CD4-positive, CD25-positive, alpha-beta regulatory T cell (primary cell): ENCODE measurements at places on chromosomes 12 and 14. TPM values are rescaled to one million over a fixed set of nuclear protein-coding genes. Genes with fewer than 3 reads are reported as not detected.

CEBPE gene
- total RNA-seq: not detected

BMAL2 gene
- 2.2 TPM for total RNA-seq

NTF3 gene
- not detected for total RNA-seq

SIX1 gene
- not detected for total RNA-seq

WSCD2 gene
- total RNA-seq: 2.3 TPM

ABHD12B gene
- 0.64 TPM for total RNA-seq

SETD1B gene
- 118 TPM for total RNA-seq

- no peak for DNase-seq
These were observed 150.3 kb downstream of the FBXL14 start for GRCh38 chr12:1444142-1444516.

GRCh38 chr12:6747216-6747615, 5.7 kb downstream of the MLF2 start:
- no peak for DNase-seq

DNA sequence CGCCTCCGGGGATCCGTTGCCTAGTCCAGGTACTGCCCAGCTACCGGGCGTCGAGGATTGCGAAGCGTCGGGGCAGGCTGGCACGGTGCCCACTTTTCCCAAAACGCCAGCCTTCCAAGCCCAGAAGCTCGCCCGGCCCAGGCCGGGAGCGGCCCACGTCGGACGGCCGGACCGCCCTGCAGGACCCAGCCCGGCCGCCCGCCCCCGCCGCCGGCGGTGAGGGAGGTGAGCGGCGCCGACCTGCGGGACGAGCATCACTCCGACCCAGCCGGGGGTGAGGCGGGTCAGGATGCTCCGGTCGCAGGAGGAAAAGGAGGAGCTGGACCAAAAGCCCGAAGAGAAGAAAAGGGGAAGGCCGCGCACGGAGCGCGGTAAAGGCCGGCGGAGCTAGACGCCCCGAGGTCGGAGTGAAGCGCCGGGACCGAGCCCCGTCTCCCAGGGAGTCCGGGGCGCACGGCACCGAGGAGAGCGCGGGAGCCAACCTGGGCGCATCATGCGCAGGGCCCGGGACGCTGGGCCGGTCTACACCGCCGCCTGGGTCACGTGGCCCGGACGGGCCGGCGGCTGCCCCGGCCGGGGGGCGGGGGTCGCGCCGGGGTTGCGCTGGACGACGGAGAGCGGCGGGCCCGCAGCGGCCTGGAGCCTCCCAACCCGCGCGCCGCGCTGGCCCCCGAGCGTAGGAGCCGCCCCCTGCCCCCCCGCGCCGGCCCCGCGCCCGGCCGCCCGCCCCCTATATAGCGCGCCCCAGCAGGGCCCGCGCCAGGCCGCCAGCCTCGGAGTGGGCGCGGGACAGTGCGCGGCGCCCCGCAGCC, at the start of gene AQP5:
TSS of gene AQP5 (plus strand) at position 762 of the 812 bp plus-strand sequence. CDS start 146 bp downstream, outside the sequence.
- no peak for DNase-seq

DNA sequence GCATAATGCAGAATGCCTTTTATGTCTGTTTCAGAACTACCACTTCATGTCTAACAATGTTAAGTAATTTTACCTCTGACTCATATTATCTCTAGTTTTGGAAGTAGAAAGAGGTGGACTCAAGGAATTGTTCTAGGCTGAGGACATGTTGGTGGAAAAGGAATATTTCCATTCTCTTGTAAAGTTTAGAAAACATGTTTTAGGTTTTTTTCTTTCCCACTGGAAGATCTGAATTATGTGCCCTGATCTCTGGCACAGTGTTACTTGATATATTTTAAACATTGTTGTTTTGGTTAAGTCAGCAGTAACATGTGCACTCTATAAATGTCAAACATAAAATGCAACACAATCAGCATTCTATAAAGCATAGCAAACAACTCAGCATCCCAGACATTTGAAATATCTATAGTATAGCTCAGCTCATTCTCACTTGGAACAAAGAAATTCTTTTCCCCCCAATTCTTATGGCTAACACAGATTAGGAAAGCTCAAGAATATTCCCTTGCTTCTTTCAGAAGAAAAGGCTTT, 202.3 kb downstream of the STXBP6 start:
- no peak for DNase-seq

DNA sequence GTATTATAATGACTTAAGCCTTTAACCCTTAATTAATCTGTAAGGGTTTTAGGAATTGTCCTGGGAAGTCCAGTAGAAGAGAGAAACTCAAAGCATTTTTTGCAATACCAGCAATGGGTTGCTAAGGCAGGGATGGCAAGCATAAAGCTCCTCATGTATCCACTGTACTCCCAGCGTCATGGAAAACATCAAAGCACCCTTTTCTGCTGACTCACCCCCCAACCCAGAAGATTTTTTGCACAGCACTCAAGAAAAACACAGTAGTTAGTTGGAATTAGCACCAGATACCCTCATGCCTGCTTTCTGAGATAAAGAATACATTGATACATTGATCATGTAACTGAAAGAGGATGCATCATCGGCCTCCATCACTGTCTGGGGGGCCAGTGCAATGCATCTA, 199.1 kb upstream of the CNOT2 start:
- no peak for DNase-seq

GRCh38 chr12:104095289-104095688, 31.0 kb downstream of the HCFC2 start:
- no peak for DNase-seq

DNA sequence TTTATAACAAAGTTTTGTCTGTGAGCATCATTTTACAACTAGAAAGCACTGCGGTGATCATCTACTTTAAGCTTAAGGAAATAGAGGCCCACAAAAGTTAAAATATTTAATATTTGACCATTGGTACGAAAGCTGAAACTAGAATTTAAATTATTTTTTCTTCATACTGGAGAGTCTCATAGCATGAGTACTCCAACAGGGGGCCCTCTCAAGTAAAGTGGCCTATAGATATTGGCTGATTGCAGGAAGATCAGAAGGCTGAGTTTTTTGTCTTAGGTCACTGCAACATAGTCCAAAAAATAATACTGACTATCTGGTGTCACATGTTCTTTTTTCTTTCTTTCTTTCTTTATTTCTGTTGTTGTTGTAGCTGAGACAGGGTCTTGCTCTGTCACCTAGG, 75.3 kb upstream of the ZDHHC17 start:
- peak; percentile 11 for DNase-seq

DNA sequence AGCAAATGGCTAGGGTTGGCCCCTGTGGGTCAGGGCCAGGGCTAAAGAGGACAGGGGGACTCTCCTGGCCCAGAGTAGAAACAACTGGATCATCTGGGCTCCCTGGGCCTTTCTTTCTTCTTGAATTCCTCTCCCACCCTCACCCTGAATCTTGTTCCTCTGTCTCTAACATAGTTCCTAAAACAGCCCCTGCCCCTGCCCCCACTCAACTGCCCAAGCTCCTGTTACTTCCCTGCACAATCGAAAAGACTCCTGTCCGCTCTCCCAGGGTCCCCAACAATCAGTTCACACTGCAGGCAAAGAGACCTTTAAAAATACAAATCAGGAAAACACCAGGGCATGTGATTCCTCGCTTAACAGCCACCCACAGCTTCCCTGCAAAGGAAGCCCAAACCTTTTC, 18.0 kb upstream of the ANKRD33 start:
- DNase-seq: no peak

DNA sequence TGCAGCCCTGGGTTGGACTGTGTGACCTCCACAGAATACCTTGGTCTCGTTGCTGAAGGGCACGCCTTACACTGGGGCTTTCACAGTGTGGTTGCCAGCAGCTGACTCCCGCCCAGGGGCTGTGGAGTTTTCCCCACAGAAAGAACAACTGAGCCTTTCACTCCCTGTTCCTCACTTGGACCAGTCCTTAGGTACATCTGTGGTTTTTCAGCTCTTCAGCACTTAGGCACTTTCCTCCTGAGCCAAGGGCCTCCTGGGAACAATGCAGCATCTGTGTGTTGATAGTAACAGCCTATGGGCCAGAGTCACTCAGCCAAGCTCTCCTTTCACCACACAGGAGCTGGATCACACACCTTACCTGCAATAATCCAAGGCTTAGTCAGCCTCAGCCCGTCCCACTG, 25.0 kb downstream of the ERP27 start:
- DNase-seq: no peak

- DNase-seq: no peak
These were observed 26.4 kb downstream of the MOK start for GRCh38 chr14:102278631-102278935.

- no peak for DNase-seq
These were observed 141.1 kb downstream of the ALG10 start for GRCh38 chr12:34163443-34163842.

- DNase-seq: peak; percentile 54
These were observed 718 bp downstream of the CCDC92 start for GRCh38 chr12:123971770-123972456.

GRCh38 chr14:98941481-98941880, 330.5 kb downstream of the BCL11B start:
- DNase-seq: peak; percentile 26

DNA sequence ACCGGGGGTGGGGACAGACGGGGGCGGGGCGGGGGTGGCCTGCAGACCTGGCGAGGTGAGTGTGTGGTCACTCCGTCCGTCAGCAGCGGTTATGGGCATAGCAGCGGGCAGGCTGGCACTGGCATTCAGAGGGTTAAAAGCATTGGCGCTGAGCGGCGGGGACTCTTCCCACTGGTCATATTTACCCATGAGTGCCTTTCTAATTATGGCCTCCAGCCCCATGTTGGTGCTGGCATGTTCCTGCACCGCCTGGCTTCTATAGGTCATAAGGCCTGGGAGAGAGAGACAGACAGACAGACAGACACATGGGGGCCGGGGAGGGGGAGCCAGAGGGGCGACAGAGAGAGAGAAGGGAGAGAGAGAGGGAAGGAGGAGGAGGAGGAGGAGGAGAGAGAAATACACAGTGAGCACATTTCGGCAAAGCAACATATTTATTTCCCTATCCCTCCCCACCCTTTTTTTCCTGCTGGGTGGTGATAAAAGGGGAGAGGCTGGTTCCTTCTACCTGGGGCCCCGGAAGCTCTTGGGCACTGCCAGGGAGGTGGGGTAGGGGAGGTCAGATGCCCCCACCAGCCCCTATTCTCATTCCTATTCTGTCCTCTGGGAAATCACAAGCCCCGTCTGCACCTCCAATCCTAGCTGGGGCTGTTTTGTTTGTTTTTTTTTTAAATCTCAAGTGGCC, 32.6 kb downstream of the RFLNA start:
- DNase-seq: no peak

- no peak for DNase-seq
These were observed 75.2 kb downstream of the NTS start for GRCh38 chr12:85949253-85949652.

GRCh38 chr14:92711976-92712653, 36.3 kb downstream of the LGMN start:
- no peak for DNase-seq

GRCh38 chr12:124053851-124054250, 80.8 kb downstream of the ZNF664 start:
- no peak for DNase-seq

- no peak for DNase-seq
These were observed 1.6 kb upstream of the TNFRSF1A start for GRCh38 chr12:6343518-6343917.

GRCh38 chr14:76808011-76808410, 4.7 kb downstream of the ANGEL1 start:
- DNase-seq: no peak

- no peak for DNase-seq
These were observed 469.8 kb downstream of the BCAT1 start for GRCh38 chr12:24479131-24479530.

DNA sequence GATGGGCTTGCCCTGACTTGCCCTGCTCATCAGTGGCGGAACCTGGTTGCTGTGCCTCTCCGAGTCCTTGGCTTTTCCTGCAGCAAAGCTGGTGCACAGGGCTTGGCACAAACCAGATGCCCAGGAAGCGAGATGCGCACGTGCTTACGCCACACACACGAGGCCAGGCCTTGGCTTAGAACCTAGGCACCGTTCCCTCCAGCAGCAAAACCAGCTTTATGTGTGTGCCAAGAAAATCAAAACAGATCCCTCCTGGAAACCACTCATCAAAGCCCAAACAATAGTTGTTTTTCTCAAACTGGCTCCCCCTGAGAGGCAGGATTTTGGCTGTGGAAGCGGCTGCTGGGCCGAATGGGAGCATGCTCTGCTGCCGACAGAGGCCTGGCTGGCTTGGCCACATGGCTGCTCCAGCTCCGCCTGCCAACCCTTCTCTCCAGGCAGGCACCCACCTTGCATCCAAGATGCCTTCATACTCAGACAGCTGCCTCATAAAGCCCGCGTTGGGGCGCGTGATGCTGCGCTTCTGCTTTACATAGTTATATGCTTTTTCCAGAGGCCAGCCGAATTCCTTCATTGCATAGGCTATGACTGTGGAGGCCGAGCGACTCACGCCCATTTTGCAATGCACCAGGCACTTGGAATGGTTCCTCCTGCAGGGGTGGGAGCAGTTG, 58.7 kb downstream of the SSH1 start:
- no peak for DNase-seq

DNA sequence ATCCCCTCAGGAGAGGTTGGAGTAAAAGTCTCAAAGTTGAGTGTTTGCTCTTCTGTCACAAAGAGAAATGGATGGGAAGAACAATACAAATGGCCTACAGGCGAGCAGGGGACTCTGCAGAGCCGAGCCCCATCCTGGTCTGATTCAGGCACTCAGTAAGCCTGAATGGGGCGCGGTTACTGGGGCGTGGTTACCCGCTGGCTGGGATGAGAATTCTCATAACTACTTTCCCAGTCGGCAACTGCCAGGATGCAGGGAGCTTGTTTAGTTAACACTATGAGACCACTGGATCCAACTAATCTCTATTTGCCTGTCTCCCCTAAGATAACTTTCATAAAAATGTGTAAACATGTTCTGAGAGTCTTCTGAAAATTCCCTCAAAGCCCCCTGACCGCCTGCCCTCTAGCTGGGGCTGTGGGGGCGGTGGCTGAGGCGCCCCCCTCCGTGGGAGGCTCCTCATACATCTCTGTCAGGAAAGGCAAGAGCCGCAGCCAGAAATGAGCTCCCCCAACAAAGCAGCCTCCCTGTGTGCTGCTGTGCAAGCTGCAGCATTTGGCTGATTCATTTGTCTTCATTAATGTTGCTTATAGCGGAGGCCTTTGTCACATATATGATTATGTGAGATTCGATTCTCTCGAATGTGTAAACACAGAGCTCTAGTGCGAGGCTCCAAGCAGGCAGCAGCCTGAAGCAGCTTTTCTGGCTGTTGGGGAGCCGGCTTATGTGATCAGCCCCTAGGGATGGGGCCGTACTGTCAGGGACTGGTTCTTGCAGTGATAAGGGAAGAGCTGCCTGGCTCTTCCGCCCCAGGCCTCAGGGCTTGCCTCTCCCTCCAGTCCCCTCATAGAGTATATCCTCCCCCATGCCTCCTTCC, 126.1 kb upstream of the ARHGAP5 start:
- no peak for DNase-seq

DNA sequence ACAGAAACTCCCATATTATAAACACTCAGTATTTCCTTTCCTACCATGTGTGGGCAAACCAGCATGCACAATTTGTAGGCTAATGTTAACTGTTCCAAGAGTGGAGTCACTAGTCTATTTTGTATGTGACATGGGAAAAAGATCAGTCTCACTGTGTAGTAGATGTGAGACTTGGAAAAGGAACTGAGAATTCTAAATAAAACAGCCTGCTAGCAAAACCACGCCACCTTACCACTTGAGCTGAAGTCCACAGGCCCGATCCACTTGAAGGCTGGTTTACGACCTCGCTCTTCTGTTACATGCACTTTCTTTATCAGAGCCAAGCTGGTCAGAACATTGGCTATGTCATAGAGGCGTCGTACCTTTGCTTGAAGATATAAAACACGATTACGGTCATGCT, 22.5 kb downstream of the E2F7 start:
- no peak for DNase-seq

GRCh38 chr14:40271480-40271879, 839.2 kb upstream of the FBXO33 start:
- DNase-seq: no peak
